ENCODE measurements at places on chromosomes 11 and 22.

DNA sequence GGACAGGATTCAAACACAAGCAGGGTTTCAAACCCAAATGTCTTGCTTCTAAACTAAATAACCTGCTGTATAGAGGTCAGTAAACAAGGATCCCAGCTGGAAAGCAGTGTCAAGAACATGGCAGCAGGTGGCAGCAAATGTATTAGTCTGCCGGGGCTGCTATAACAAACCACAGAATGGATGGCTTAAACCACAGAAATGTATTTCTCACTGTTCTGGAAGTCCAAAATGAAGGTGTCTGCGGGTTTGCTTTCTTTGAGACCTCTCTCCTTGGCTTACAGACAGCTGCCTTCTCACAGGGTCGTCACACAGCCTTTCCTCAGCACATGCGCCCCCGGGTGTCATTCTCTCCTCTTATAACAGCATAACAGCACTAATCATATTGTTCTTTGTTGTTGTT is 65.1 kb upstream of the LRRC55 start:
- DNase-seq: no peak

- DNase-seq: no peak
Observed at GRCh38 chr11:126546191-126546590, 190.7 kb downstream of the ST3GAL4 start.

GRCh38 chr22:41620589-41621098 is at the start of gene DESI1:
TSS of gene DESI1 (minus strand) at chr22:41621043. CDS start at chr22:41620839, 204 bp downstream.
- no peak for DNase-seq

DNA sequence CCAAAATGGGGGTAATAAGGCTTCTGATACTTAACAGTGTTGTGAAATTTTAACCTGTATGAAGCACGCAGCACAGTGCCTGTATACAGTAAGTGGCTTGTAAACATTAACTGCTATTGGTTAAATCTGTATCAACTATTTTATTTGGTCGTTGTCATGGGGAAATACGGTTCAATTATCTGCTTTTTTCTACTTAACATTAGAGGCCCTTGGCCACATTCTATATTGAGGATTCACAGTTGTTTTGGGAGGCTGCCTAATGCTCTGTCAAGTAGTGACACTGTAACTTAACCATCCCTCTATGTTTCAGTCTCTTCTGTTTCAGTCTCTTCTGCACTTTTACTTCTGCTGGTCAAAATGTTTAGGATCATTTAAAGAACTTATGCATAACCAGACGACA is 95.6 kb downstream of the LDLRAD3 start:
- no peak for DNase-seq

- DNase-seq: no peak
Observed at GRCh38 chr11:44761551-44761961, 34.8 kb downstream of the TSPAN18 start.

GRCh38 chr22:26998716-26999115 is 341.3 kb downstream of the MIAT start:
- no peak for DNase-seq

- no peak for DNase-seq
Observed at GRCh38 chr11:130583801-130584211, 135.4 kb downstream of the ADAMTS15 start.

- no peak for DNase-seq
Observed at GRCh38 chr22:35491908-35492380, 48.7 kb upstream of the RASD2 start.

- DNase-seq: no peak
Observed at GRCh38 chr11:1087279-1087960, 12.7 kb downstream of the MUC2 start.

GRCh38 chr11:47351156-47352126 is 1.1 kb downstream of the MYBPC3 start:
- no peak for DNase-seq

- no peak for DNase-seq
Observed at GRCh38 chr11:129191649-129192048, 476 bp downstream of the ARHGAP32 start.

- DNase-seq: no peak
Observed at GRCh38 chr11:107821199-107821927, 37.2 kb downstream of the SLC35F2 start.

DNA sequence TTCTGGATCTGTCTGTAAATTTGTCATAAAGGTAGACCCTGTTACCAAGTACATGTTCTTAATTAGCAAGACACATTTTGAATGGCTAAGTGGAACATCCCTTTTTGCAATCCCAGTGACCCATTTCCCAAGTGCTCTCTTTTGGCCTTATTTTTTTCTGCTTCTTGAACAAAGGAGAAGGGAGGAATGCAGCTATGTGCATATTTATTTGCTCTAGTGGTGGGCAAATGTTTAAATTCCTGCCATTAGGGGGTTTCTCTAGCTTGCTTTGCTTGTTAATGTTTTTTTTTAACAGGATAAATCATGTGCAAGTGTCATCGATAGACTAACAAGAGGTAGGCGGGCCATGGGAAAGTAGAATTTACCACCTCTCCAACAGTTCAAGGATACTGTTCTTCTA is 135.7 kb downstream of the COMMD9 start:
- no peak for DNase-seq

GRCh38 chr11:125946712-125947418 is 1.0 kb downstream of the VSIG10L2 start:
- no peak for DNase-seq

DNA sequence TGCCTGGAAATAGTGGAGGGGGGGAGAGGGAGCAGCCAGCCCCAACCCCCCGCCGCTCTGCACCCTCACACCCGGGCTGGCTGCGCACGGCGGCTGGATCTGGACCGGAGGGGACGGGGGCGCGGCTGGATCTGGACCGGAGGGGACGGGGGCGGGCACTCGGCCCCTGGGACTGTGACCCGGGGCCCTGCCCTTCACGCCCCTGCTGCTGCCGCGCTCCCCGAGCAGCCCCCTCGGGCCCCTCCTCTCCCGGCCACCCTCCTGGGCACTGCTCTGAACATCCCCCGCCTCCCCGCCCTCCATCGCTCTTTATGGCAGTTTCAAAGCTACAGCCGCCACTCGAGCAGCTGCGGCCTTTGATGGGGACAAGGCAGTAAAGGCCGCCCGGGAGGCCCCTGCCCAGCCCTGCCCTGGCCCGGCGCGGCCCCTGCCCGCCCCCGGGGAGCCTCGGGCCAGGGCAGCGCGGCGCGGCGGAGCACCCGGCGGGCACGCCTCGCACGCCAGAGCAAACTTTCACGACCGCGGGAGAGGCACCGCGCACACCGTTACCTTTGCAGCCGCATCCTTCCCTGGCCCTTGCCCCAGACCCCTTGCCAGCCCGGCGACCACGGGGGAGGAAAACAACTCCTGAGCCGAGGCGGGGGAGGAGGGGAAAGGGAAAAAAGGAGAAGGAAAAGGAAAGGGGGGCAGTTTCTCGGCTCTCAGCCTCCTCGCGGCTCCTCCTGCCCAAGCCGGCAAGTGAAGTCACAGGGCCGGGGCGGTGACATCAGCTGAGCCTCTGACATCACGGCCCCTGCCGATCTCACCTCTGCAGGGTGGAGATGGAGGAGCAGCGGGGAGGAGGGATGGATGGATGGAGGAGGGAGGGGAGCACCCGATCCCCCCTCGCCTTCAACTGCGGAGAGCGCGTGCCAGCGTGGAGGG is 13.1 kb upstream of the TCF20 start:
- DNase-seq: peak; percentile 51

- no peak for DNase-seq
Observed at GRCh38 chr11:111793863-111794262, 27.7 kb upstream of the PPP2R1B start.

- DNase-seq: no peak
Observed at GRCh38 chr11:63855975-63856374, 17.1 kb downstream of the MARK2 start.

DNA sequence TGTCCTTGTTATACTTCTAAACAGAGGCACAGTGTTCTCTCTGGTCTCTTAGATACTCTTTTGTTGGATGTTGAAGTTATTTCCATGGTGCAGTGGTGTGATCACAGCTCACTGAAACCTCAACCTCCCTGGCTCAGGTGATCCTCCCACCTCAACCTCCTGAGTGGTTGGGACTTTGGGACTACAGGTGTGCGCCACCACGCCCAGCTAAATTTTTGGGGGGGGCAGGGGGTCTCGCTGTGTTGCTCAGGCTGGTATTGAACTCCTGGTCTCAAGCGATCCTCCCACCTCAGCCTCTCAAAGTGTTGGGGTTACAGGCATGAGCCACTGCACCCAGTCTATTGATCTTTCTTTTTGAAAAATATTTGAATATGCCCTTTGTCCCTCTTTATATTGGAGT is 14.9 kb downstream of the ZNF74 start:
- DNase-seq: no peak

GRCh38 chr11:105046898-105047579 is 1.9 kb upstream of the CARD16 start:
- DNase-seq: no peak

GRCh38 chr22:22663861-22664800 is 19.7 kb downstream of the GGTLC2 start:
- no peak for DNase-seq

- DNase-seq: no peak
Observed at GRCh38 chr11:66084821-66085475, 14.9 kb downstream of the PACS1 start.

GRCh38 chr11:15655552-15655951 is 540.8 kb downstream of the INSC start:
- DNase-seq: no peak

- DNase-seq: no peak
Observed at GRCh38 chr22:46758121-46758520, 4.3 kb upstream of the TBC1D22A start.

DNA sequence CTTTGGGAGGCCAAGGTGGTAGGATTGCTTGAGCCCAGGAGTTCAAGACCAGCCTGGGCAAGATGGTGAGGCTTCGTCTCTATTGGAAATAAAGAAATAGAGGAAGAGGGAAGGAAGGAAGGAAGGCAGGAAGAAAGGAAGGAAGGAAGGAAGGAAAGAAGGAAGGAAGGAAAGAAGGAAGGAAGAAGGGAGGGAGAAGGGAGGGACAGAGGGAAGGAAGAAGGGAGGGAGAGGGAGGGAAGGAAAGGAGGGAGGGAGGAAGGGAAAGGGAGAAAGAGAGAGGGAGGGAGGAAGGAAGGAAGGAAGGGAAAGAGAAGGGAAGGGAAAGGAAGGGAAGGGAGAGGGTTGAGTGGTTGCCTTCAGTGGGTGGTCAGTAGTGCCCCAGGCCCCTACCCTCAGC is 13.9 kb upstream of the PNPLA3 start:
- no peak for DNase-seq

Data from central memory CD4-positive, alpha-beta T cell (primary cell).